ENCODE measurements at places on chromosomes 11 and 22. TPM values are rescaled to one million over a fixed set of nuclear protein-coding genes. Genes with fewer than 3 reads are reported as not detected.

DNA sequence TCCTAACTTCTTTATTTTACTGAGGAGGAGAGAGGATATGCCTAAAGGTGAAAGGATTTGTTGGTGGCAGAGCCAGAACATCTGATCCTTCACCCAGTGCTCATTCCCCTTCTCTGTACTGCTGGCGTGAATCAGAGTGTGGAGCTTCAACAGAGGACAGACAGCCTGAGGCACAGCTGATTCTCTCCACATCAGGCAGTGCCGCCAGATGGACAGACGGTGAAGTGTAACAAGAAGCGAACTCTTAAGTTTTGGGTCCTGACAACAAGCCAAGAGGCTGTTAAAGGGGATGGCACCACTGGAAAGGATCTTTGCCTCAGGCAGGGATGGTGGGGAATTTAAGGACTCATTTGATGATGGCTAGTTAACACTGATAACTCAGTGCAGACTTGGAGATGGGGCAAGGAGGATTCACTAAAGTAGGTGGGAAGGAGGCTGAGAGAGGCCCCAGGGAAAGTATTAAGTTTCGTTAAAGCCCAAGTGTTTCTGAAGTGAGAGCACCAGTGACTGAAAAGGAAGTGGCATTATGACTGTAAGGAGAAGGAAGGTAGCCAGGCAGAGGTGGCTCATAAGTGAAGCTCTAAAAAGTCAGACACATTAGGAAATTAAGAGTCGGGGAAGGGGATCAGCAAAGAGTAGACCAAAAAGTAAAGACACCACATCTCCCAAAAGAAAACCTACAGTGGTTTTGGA lies 81.3 kb downstream of the CLPB start:
- peak; percentile 25 for DNase-seq

TALDO1 gene
- polyA plus RNA-seq, result 59.5 TPM

FGF3 gene
- not detected for polyA plus RNA-seq

MMP27 gene
- polyA plus RNA-seq, result not detected

All from forelimb muscle (tissue), 1 donor.